Left ventricle myocardium inferior (tissue), 1 donor: ENCODE measurements at places on chromosomes 13 and 19. TPM values are rescaled to one million over a fixed set of nuclear protein-coding genes. Genes with fewer than 3 reads are reported as not detected.

Gene RNF17
- not detected for total RNA-seq

Gene DNAJC15
- total RNA-seq, result 30.1 TPM

Gene CYP2F1
- not detected for total RNA-seq

Gene ZNF836
- total RNA-seq, result 8.1 TPM

Gene PSG6
- total RNA-seq, result not detected

Gene WDR87
- not detected for total RNA-seq

Gene XRCC1
- 12.8 TPM for total RNA-seq

Gene C5AR2
- total RNA-seq, result 0.38 TPM

Gene BICRA
- total RNA-seq, result 7.8 TPM

Gene ZNF497
- 0.41 TPM for total RNA-seq

Gene CGB1
- total RNA-seq, result not detected

Gene PDCD2L
- 12.8 TPM for total RNA-seq

Gene ZNF723
- total RNA-seq, result not detected

Gene MUC16
- total RNA-seq, result not detected

Gene ZNF429
- total RNA-seq, result 10.0 TPM

Gene FUT2
- not detected for total RNA-seq

Gene ALOX5AP
- total RNA-seq, result 7.2 TPM
